Stomach (tissue), 19 donors: ENCODE measurements at places on chromosomes 7 and 10. TPM values are rescaled to one million over a fixed set of nuclear protein-coding genes. Genes with fewer than 3 reads are reported as not detected.

The HTR7 gene
- total RNA-seq: 7.1 TPM

The PPP1R17 gene
- total RNA-seq: not detected

The SEC61G gene
- 53.1 TPM for total RNA-seq

The TSPAN12 gene
- 18.0 TPM for total RNA-seq

The PIP4K2A gene
- total RNA-seq: 15.2 TPM

GRCh38 chr7:120733143-120733542 lies 124.8 kb downstream of the TSPAN12 start:
- DNase-seq: no peak

DNA sequence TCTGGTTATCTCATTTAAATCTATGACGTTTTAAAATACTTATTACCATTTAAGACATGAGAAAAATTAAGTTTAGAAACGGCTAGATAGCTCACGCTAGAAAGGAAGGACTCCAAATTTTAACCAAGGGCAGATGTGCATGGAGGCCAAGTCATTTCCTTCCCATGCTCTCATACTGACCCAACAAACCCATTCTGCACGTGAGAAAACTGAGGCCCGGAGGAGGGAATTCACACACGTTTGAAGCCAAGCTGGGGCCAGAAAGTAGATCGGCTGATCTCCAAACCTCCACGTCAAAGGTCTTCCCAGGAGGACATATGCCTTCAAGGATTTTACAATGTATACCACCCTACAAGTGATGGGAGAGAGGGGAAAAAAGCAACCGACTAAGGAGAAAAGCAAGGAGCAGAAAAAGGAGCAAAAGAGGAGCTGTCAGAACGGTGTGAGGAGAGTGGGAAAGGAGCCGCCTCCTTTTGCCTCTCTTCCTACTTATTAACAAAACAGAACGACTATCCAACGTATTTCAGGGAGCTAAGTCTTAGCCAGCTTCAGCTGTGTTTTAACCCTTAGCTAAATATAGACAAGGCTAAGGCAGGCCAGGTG lies 645 bp upstream of the SIRT1 start:
- DNase-seq: no peak

DNA sequence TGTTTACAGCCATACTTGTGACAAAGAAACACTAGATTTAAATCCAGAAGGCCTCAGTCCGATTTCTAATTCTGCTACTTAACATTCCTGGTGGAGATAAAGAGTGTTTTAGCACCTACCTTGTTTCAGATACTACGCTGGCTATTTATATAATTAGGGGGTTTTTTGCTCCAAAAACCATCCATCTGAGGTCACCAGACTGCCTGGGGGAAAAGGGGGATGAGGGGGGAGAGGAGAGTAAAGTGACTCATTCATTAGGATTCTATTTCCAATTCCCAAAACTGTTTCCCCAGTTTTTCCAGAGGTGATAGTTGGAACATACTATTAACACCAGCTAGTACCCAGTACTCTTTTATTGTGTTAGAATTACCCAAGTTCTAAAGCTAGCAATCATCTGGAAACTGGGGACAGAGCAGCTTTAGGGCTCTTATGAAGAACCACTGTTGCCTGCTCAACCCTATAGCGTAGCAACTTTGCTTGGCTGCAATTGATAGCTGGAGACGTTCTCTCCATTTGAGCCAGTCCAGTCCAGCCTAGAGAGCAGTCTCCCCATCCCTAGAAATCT lies 6.6 kb downstream of the GCC1 start:
- DNase-seq: no peak

DNA sequence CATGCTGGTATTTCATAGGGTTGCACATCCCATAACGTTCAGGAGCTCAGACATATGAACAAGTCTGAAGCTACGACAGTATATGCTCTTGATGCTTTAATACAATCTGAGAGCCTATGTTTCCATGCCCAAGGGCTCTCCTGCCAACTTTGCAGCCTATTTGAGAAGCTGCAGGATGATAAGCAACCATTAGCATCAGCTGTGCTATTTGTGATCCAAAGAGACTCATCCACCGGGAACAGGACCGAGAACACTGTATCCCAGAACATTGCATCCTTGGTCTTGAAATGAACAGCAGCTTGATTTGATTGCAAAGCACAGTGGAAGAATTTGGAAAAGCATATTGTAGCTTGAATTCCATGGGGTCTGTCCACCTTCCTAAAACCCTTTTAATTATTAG lies 156.2 kb upstream of the PTER start:
- no peak for DNase-seq

- no peak for DNase-seq
These were observed 204.3 kb downstream of the MBL2 start for GRCh38 chr10:52568309-52568708.

- DNase-seq: no peak
These were observed 8.9 kb downstream of the DLX6 start for GRCh38 chr7:97014145-97014750.

GRCh38 chr10:49207113-49207512 lies 18.9 kb upstream of the TMEM273 start:
- DNase-seq: no peak

DNA sequence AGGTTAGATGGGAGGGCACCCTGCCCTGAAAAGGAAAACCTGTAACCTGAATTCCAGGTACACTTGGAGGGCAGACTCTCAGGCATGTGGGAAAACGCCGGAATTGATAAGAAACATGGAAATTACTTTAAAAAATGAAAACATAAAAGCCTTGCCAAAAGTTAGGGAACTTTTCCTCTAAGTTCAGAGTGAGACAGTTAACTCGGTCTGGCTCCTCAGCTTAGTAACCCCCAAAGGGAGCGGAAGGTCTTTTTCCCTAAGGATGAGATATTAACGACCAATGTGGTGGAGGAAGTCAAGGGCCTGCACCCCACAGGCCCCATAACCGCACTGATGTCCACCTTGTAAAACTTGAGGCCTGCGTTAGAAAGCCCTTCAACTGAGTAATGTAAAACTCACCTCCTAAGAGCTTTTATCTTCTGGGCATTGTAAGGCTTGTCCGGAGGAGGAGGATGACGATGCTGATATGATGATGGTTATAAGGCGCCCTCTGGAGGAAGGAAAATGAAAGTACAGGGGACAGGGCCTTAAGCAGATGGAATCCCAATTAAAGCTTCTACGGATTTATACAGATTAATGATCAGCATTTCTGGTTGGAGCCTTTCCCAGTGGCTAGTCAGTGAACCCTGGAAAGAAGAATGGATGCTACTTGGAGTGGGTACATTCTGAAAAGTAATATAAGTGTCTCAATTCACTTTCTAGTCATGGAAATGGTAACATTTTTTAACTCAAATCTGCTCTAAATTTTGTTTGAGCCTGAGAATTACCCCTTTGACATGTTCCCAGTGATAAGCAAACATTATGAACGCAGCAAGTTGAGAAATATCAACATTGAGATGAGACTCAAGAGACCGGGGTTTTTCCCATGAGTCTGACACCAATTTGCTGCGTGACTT lies 694 bp downstream of the COL1A2 start:
- DNase-seq: peak; percentile 28

GRCh38 chr7:27709137-27710075 lies 30.6 kb upstream of the TAX1BP1 start:
- DNase-seq: no peak

DNA sequence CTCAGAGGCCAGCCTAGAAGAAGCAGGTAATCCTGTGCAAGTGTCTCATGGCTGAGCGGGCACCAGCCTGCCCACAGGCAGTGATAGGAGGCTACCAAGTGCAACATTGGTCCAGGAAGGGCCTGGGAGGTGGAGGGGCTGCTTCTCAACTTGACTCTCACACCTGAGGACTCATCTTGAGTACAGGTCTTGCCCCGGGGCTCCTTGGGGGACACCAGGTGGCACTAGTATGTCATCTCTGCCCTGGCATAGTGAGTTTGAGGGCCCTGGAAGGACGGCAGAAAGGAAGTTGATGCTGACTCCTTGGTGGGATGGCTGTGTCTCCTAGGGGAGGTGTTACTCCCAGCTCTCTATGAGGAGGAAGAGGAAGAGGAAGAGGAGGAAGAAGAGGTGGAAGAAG lies 2.3 kb downstream of the CCDC136 start:
- DNase-seq: no peak

DNA sequence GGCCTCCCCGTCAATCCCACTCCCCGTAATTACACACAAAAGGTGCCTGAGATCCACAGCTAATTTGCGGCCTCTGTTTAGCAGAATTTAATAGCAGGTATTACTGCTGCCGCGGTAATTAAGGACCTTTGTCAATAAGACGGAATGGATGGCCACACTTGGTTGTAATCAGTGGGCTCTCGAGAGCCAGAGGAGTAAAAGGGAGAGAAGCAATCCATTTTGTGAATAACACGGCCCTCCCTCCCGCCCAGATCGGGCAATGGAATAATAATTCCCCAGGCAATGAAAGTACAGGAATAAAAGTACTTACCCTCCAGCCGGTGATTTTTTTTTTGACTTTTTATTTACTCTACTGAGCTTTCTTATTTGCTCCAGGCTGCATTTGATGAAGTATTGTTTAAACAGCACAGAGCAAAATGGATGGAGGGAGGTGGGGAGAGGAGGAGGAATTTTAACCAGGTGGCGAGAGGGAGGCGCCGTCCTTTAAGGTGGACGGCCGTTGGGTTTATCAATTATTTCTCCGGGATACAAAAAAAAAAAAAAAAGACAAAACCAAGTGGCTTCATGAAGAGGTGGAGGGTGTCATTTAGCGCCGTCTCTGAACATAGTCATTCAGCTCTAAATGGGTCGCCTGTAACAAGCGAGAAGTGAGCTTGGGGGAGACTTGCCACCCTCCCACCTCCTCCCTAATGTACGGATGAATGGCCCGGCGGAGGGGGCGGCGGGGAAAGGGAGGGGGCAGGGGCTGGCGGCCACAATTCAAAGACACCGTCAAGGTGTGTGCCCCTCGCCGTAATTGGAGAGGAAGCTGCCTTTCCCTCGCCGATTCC lies 120.3 kb downstream of the BUB3 start:
- DNase-seq: no peak

DNA sequence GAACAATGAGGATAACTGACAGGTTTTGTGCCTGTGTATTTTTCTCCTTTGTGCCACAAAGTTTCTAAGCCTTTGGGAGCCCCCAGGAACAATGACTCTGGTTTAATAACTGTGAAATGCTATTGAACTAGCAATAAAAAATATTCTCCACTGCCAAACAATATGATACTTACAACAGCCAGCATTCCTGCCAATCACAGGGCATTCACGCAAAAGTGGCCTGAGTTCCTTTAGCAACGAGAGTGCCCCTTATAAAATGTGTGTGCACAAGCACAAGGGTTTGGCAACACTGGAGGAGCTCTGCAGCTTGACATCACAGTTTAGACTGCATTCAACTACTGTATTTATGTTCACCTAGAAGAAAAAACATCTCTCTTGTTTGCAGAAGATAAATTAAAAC lies 412.9 kb upstream of the NFE2L3 start:
- DNase-seq: no peak

GRCh38 chr7:22549667-22550513 lies 49.9 kb upstream of the STEAP1B start:
- no peak for DNase-seq

DNA sequence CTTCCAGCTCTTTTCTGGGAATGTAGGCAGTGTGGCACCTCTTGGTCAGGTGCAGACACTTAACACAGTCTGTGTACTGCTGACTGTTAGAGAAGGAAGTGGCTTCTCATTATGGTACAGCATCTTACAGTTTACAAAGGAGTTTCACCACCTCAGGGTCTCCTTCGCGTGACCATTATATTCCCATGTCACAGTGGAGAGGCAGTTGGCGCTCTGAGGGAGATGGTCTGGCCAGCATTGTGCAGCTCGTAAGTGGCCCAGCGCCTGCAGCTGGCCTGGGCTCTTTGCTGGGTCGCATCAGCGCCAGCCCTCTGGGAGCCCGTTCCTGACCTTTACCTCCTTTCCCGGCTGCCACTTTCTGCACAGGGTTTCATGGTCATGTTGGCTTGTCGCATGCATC lies 15.4 kb downstream of the TSPAN15 start:
- DNase-seq: no peak

DNA sequence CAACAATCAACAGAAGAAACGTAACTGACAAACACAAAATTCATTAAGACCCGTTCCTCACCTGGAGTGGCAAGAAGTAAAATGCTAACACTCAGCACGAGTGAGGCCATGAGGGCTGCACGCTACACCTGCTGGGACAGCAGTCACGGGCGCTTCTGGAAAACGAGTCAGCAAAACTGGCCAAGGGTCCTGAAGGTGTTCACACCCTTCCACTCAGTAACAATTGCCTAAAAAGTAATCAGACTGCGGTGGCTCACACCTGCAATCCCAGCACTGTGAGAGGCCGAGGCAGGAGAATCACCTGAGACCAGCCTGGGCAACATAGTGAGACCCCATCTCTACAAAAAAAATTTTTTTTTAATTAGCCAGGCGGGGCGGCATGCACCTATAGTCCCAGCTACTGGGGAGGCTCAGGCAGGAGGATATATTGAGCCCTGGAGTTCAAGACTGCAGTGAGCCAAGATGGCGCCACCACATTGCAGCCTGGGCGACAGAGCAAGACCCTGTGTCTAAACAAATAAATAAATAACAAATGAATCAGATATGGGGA lies 199.1 kb downstream of the MAD1L1 start:
- no peak for DNase-seq

- peak; percentile 53 for DNase-seq
These were observed 83.2 kb upstream of the SGCE start for GRCh38 chr7:94739180-94739579.

- DNase-seq: no peak
These were observed 165.7 kb downstream of the SEMA3D start for GRCh38 chr7:85021101-85021704.

GRCh38 chr7:73774923-73775322 lies 4.9 kb upstream of the CLDN3 start:
- DNase-seq: no peak

DNA sequence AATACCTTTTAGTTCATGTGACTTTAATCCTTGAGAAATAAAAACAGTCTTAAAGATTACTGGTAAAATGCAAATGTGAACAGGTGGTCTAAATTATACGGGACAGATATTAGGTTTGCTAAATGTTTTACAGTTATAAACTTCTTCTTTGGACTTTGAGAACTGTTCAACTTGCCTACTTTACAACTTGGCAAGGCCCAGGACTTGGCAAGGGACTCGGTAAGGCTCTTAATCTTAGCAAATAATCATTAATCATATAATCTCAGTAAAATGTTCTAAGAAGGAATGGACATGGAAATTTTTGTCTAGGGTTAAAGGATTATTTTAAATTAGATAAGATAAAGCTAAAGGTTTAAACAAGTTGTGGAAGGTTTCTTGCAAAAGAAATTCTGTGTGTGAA lies 4.8 kb upstream of the UBE2D4 start:
- peak; percentile 73 for DNase-seq

GRCh38 chr10:75431180-75432111 lies at the start of gene LRMDA:
Gene LRMDA, plus strand, starts transcription at chr10:75431624.
- peak; percentile 66 for DNase-seq
